ENCODE measurements at places on chromosomes 6 and 20. TPM values are rescaled to one million over a fixed set of nuclear protein-coding genes. Genes with fewer than 3 reads are reported as not detected.

DNA sequence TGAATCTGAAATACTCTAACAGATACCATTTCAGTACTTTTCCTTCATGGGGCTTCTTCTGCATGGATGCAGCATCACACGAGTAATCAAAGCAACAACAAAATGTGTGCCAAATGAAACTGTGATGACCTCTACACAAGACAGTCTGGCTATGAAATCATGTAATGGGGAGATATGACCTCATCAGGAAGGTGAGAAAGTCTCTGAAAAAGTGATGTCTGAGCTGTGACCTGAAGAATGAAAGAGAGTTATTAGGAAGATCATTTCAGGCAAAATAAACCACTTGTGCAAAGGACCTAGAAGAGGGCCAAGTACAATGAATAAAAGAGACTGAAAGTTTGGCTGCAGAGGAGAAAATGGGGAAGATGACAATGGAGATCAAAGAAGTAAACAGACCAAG, 182.8 kb downstream of the PTPRK start:
- no peak for DNase-seq

Gene TCF15
- not detected for total RNA-seq

Gene SLC22A23
- 0.83 TPM for total RNA-seq

DNA sequence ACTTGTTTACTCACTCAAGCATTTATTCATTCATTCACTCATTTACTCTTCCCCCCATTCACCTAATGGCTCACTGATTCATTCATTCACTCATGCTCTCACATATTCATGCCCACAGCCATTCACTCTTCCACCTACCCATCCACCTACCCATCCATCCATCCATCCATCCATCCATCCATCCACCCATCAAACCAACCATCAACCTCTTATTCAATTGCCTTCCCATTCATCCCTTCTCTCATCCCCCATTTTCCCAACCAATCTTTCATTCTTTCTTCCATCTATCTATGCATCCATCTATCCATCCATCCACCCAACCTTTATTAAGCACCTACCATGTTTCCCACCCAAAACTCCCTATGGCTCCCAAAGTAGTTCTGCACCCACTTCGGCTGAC, 1.6 kb upstream of the ARHGAP40 start:
- DNase-seq = no peak

Gene SPATA2
- total RNA-seq = 8.4 TPM

Gene RAB44
- 0.15 TPM for total RNA-seq

GRCh38 chr6:25889877-25890853, 16.1 kb upstream of the SLC17A3 start:
- DNase-seq = no peak

Gene LRRN4
- not detected for total RNA-seq

Gene OR2B6
- not detected for total RNA-seq

DNA sequence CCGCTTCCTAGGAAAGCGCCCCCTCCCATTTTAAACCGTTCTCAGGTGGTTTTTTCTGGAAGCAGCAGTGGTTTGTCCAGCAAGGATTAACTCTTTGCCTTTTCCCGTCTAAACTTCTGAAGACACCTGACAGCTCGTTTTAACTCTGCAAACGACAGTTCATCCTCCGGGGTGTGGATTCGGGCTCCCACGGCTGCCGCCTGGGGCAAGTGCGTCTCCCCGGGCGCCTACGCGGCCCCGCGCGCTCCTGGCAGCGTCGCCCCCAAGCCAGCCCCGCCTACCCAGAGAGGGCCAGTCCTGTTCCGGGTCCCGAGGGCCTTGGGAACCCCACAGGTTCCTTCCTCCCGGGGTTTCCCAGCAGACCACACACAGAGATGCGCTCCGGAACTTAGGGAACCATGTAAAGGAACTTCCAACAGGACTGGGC, 54.4 kb downstream of the PRR18 start:
- DNase-seq = no peak

Gene ENPP1
- total RNA-seq = 0.48 TPM

- DNase-seq = peak; percentile 34
Measured at GRCh38 chr6:64330694-64331307, 695.2 kb downstream of the PHF3 start.

Gene LAMA5
- 0.33 TPM for total RNA-seq

Gene ARHGAP40
- not detected for total RNA-seq

DNA sequence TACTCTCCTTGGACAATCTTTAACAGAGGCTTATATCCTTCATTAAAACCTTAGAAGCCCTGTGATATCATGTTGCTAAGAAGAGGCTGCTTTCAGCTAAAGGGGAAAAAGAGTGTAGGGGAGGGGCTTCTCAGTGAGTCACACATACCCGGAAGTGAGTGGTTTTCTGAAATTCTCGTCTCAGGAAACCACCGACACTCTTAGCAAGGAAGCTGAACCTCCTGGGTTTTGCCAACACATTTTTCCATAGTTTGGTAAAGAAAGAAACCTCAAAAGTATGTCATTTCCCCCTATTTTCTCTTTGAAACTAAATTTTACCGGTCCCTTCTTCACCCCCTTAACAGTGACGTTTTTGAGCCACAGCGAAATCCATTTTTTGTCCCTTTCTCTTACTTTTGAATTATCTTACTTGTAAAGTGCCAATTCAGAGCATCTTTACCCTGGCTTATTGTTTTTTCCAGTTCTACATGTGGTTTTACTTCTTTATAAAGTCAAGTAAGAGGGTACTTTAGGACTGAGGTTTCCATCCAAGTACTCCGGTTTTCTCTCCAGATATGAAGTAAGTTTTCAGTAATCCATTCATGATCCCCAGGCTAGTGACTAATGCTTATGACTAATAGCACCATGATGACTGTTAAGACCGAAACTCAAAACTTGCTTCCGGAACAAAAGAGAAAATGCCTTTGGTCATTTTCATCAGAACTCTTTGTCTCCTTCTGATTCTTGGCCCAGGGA, 219.3 kb downstream of the ARHGAP18 start:
- DNase-seq = peak; percentile 66

Gene COL11A2
- total RNA-seq = 0.53 TPM

Gene WASF1
- 0.48 TPM for total RNA-seq

Gene COL9A1
- not detected for total RNA-seq

Gene DEFB113
- not detected for total RNA-seq

DNA sequence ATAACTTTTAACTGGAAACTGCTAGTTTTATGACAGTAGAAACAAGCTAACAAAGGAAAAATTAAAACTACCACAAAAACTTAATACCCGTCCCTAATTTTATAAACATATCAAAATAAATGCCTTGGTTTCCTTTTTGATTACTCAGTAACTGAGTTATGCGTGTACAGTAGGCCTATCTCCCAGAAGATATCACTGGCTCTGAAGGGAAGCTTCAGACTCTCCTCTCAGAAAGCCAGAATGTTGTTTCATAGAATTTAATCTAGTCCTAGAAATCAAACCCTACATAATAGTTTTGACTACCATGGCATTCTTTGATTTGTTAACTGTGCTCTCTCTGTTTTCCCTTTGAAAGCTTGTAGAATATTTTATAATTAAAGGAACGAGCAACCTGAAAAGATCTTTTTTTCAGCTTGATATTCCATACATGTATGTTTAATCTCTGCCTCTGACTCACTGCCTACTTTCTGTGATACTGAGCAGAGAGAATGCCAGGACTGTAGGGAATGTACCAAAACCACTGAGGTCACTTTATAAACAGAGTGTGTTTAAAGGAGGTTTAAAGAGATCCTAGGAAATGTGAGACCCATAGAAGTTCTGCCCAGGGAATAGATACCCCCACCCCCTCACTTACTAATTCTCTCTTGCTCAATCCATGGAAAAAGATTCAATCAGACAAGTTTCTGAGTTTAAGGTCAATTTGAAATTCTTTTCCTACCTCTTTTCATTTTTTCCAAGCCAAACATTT, 311.5 kb downstream of the HDGFL1 start:
- DNase-seq = no peak

Gene SNAI1
- 0.28 TPM for total RNA-seq

DNA sequence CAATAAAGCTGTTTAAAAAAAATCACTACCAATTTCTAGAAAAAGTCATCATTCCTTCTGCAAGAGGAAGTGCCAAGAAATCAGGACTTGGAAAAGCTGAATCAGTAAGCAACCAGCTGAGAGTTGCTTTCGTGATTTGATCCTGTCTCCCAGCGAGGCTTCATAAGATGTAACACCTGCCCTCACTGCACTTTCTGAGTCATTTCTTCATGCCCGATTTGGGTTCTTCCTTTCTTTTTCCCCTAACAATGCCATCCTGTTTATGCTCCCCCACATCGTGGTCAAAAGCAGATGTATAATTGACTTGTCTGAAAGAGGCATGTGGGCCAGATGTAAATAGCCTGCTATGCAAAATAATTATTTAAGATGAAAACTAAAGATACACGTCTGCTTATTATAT, 52.1 kb downstream of the RIPOR2 start:
- peak; percentile 27 for DNase-seq

Gene CEBPB
- 37.5 TPM for total RNA-seq

Gene LY6G6C
- not detected for total RNA-seq

Gene SIRPG
- total RNA-seq = 111 TPM

DNA sequence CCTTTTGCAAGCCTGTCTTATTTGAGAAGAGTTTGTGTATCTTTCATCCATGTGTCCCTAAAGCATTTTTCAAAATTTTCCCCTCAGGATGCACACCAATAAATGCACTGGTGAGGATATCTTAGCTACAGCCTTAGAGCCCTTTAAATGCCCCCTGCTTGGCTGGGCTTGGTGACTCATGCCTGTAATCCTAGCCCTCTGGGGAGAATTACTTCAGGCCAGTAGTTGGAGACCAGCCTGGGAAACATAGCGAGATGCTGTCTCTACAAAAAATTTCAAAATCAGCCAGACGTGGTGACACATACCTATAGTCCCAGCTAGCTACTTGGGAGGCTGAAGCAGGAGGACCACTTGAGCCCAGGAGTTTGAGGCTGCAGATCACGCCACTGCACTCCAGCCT, 33.8 kb upstream of the PLCB4 start:
- DNase-seq = no peak

GRCh38 chr20:22352019-22352418, 232.4 kb downstream of the FOXA2 start:
- no peak for DNase-seq

- no peak for DNase-seq
Measured at GRCh38 chr6:167791780-167792478, 34.8 kb upstream of the AFDN start.

Gene CNR1
- total RNA-seq = not detected

Gene THBD
- total RNA-seq = not detected
